ENCODE measurements at places on chromosomes 4 and X.

- no peak for DNase-seq
Measured at GRCh38 chrX:124240422-124240821, 92.0 kb upstream of the TEX13D start.

- no peak for DNase-seq
Measured at GRCh38 chrX:45164995-45165394, 35.7 kb downstream of the DIPK2B start.

- no peak for DNase-seq
Measured at GRCh38 chr4:163380703-163381102, 37.0 kb downstream of the NPY5R start.

- no peak for DNase-seq
Measured at GRCh38 chrX:10112510-10112909, 44.3 kb upstream of the CLCN4 start.

GRCh38 chrX:137245183-137245582 is 211.4 kb upstream of the GPR101 start:
- DNase-seq: no peak

DNA sequence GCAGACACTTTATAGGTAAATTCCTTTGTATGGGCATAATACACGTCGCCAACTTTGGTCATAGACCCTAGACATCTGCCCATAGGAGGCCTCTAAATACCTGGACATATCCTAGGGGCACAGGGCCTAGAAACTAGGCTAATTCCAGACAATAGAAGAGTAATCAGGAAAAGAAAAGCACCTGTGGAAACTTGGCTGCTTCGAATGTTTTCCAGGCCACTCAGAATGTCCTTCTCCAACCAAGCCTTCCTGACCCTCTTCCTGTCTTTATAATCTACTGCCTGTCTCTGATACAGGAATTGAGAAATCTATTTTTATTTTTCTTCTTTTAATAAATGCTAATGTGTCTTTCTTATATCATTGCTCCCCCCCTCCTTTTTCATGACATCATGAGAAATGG is 493.1 kb downstream of the IL15 start:
- no peak for DNase-seq

GRCh38 chr4:155658681-155659064 is 8.0 kb upstream of the GUCY1A1 start:
- DNase-seq: no peak

DNA sequence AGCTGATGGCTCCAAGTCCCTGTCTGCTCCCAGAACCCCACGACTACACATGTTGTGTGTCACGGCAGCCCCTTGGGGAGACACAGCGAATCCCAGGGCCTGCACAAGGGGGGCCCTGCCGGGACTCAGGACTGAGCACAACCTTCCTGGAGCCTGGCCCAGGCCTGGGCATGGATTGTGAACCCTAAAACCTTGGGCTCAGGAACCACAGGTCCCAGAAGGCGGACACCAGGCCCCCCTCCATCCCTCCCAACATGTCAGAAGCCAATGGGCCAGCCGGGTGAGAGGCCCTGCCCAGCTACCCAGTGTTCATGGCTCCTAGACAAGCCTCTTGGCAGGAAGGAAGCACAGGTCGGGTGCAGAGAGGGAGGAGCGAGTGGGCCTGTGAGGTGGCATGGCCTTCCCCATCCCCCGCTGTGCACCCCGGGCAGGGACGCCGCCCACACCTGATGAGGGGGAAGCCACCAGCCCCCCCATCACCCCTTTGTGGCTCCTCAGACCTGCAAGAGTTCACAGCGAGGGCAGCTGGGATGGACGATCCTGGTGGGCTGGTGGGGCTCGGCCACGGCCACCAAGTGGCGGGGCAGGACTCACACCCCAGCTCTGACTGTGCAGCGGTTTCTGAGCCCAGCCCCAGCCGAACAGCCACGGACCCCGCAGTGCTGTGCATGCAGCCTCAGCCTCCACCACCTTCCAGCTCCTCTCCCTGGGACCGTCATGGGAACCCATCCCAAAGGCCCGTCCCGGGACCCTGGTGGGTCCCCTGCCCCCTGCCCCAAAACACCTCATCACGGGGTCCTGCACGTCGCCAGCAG is 3.7 kb downstream of the PDE6B start:
- DNase-seq: no peak

GRCh38 chr4:7960790-7961655 is 21.4 kb upstream of the AFAP1 start:
- no peak for DNase-seq

- DNase-seq: no peak
Measured at GRCh38 chr4:83873996-83874395, 338.1 kb downstream of the GPAT3 start.

DNA sequence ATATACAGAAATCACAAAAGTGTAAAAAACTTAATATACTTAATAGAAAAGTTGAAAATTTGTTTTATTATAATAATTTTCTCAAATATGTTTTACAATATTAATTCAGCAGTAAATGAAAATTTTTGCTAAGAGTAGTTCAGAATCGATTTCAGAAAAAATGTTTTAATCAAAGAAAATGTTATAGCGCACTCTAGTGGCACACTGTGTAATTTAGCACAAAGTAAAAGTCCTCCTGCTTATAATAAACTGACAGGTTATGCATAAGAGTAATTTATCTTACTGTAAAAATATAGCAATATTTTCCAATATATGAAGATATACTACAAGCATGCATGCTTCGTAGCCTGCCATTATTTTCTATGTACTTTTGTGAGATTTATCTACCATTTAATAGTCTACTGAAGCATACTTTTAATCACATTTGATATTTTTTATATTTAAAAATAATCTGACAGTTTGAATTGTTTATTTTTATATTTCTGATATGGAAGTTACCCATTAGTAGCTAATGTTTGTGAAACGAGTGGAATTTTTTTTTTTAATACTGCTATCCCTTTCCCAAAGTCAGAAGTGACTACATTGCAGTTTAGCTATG is 217.9 kb upstream of the KLHL4 start:
- no peak for DNase-seq

DNA sequence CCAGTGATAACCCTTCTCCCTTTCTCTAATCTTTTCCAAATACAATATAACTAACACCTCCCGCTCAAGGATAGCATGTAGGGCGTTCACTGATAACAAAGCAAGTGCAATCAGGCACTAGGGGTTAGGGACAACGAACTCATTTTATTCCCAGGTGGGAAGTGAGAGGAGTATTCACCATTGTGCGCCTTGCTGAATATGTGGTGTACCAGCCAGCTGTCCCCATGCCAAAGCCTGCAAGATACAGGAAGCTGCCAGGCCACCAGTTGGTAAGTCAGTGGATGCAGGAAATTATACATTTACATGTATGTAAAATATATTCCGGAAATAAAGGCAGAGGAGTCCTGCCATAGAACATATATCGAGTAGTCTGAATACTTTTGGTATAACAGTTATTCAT is 6.3 kb upstream of the HPRT1 start:
- DNase-seq: no peak

DNA sequence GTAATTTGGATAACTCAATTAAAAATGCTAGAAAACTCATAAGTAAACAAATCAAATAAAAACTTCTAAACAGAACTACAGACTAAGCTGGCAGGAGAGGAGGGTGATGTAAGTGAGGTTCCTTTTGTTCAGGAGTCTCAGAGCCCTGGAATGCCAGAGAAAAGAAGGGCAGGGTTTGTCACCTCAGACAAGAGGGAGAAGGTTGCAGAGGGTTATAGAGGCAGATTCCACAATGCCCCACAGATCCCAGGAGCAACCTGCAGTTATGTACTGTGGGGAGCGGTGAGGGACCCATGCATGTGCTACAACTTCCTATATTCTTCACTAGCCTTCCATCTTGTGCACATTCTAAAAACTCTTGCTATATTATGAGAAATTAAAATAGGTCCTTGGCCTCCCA is 129.7 kb downstream of the CFAP299 start:
- DNase-seq: no peak

DNA sequence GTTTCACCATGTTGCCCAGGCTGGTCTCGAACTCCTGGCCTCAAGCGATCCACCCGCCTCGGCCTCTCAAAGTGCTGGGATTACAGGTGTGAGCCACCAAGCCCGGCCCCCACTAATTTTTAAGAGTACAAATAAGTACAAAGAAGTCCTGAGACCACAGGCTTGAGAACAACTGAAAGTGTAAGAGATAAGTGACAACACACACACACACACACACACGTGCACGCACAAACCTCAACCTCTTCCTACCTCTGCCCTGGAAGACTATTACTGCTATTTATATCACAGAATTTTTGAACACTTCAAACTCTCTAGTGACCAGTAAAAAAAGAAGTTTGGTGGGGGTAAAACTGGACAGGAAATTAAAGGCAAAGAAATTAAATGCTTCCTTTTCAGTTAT is 7.5 kb downstream of the KLHL15 start:
- no peak for DNase-seq

GRCh38 chr4:19523964-19524363 is 727.7 kb upstream of the SLIT2 start:
- DNase-seq: no peak

- DNase-seq: no peak
Measured at GRCh38 chr4:168309781-168310180, 8.8 kb downstream of the DDX60 start.

DNA sequence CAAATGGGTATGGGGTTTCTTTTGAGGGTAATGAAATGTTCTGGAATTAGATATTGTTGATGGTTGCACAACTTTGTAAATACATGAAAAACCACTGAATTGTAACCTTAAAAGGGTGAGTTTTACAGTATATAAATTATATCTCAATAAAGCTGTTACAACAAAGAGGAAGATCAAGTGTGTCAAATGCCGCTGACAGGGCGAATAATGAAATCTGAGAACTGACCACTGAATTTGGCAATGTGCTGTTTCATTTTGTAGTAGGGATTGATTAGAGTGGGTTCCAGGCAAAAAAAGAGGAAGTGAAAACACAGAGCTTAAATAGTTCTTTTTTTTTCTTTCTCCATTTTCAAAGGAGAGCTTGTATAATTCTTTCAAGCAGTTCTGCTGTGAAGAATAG is 161.1 kb upstream of the NAP1L5 start:
- DNase-seq: no peak

DNA sequence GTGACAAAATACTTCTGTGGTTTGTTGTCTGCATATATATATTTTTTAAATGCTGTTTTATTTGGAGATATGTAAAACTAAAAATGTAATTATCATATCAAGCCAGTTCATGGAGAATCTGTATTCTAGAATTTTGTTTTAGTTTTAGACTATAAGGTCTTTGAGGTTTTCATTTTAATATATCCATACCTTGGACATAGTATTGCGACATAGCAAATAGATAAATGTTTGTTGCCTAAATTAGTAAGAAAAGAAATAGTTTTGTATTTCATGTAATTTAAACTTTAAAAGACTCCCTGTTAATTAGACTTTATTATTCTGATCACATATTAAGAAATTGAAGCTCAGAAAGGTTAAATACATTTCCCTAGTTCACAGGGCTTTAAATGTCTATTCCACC is 472.9 kb downstream of the GBA3 start:
- DNase-seq: no peak

GRCh38 chr4:138790706-138791340 is 224.8 kb upstream of the NOCT start:
- no peak for DNase-seq

- no peak for DNase-seq
Measured at GRCh38 chr4:56703378-56703777, 22.3 kb upstream of the HOPX start.

DNA sequence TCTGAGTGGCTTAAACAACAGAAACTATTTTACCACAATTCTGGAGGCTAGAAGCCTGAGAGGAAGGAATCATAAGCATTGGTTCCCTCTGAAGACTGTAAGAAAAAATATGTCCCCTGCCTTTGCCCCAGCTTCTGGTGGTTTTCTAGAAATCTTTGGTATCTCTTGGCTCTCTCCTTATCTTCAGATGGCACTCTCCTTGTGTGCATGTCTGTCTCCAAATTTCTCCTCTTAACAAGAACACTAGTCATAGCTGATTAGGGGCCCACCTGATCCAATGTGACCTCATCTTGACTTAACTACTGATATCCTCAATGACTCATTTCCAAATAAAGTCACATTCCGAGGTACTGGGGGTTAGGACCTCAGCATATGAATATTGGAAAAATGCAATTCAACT is 635.0 kb upstream of the NR3C2 start:
- no peak for DNase-seq

DNA sequence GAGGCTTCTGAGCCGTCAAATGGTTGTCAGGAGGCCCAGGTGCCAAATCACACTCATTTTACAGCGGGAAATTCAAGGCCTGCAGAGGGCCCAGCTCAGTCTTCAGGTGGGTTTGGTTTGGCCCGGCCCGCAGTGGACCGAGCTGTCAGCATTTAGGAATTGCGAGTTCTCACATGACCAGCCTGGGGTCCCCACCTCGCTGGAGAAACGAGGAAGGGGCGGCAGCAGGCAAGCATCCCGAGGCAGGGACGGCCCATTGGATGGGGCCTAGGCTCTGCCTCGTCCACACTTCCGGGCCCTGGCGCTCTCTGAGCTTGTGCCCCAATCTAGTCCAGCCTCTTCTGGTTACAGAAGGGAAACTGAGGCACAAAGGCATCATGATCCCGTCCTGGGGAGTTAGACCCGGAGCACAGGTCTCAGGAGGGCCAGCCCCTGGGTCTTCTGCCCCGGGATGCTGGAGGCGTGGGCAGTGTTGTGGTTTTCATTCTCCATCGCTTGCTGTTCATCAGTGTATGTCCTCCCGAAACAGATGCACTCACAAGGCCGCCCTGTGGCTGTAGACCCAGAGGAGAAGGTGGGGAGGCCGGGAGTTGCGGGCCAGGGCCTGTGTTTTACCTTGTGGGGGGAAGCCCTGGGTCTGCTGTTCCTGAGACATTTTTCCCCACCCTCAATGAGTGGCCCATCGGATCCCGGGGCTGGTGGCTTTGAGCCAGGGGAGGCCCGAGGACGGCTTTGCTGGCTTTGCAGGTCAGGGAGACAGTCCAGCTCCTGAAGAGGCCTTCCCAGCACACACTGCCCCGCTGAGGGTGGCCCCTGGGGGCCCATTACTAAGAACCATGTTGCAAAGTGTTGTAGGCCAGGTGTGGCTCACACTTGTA is 8.9 kb downstream of the PSAPL1 start:
- no peak for DNase-seq

DNA sequence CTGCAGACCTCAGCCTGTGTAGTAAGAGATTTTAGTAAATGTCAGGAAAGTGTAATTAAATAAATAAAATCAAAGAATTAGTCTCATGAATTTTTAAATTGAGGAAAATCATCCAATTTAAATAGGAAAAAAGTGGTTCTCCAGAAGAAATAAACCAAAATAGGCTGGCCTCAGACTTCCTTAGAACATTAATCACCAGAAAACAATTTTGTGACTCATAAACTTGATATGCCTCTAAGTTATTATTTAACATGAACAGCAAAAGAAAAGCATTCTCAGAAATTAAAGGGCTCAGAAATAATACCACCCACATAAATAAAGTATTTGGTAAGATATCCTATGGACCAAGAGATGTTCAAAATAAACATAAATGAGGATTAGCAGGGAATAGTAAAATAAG is 14.3 kb downstream of the FAM47B start:
- DNase-seq: no peak

DNA sequence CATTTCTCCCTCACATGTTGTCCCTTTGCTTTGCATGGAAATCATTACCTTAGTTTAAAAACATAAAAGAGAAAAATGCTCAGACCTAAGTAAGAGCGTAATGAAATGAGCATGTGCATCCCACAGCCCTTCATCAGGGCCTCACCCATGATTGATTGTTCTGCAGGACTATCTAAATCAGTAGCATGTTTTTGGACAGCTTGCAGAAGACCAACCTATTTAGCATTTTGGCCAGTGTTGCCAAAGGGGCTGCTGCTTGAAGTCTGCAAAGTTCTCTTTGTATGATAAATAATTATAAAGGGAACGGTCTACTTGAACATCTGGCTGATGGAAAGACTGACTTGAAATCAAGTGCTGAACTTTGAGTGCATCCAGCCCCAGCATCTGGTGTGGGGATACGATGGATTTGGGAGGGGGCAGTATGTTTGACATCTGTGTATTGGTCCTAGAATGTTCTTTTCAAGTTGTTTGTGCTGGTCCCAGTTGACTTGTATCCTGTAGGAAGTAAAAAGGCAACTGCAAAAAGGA is 76.1 kb upstream of the LIMCH1 start:
- no peak for DNase-seq

Data from SW 1271 (cell line).